ENCODE measurements at places on chromosomes 1 and 21. TPM values are rescaled to one million over a fixed set of nuclear protein-coding genes. Genes with fewer than 3 reads are reported as not detected.

Gene MIA3
- 53.5 TPM for total RNA-seq

Gene GPR3
- 0.16 TPM for total RNA-seq

Gene SEC16B
- 1.9 TPM for total RNA-seq

Gene SPATA1
- 0.66 TPM for total RNA-seq

Gene RHBG
- total RNA-seq, result not detected

Gene SLC5A3
- 4.7 TPM for total RNA-seq

Gene C21orf91
- total RNA-seq, result 10.2 TPM

Gene IL20
- not detected for total RNA-seq

Gene SYT6
- not detected for total RNA-seq

- no peak for DNase-seq
- no peaks in the 10 kb centered on the region for H3K4me1 ChIP-seq
- H3K36me3 ChIP-seq, result no peaks in the 10 kb centered on the region
- H3K27me3 ChIP-seq, result peaks cover 90% of the 10 kb centered on the region
- H3K27ac ChIP-seq, result no peak overlapping the region
- H3K4me3 ChIP-seq, result no peak overlapping the region
Observed at GRCh38 chr21:44699502-44700001, 2.6 kb downstream of the KRTAP10-12 start.

GRCh38 chr21:33640697-33641351 lies 717 bp downstream of the CRYZL1 start:
- H3K36me3 ChIP-seq, result peaks cover 5% of the 10 kb centered on the region
- peak overlapping the region; percentile 98 for H3K27ac ChIP-seq
- no peaks in the 10 kb centered on the region for H3K27me3 ChIP-seq
- H3K4me3 ChIP-seq, result peak overlapping the region; percentile 92
- no peak for DNase-seq

DNA sequence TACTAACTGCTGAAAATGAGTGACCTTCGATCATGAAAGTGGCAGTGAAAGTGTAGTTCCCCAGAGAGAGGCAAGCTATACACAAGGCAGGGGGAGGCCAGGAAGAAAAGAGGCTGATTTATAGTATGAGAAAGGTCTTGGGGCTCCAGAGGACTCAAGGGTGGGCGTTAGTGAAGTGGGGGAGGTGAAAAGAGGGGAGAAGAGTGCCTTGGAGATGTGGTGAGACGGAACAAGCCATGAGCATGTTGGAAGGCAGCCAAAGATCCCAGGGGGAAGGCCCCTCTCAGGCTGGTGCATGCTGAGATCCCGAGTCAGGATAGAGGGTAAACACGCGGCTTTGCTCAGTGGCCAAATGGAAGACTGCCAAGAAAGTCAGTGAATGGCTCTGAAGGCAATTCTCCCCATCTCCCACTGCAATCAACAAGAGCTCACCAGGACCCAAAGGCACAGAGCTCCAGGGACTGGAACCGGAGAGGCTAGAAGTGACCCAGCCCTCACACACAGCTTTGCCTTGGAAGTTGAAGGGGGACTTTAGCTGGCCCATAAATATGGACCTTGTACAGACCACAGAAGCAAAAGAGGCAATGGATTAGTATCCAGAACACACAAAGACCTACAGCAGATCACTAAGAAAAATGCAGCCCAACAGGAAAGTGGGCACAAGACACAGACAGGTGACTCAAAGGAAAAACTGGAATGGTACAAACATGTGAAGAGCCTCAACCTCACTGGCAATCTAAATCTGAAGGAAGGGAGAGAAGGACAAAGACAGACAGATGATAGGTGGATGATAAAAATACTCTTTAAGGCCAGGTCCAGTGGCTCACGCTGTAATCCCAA lies 49.6 kb downstream of the HSF2BP start:
- H3K36me3 ChIP-seq, result no peaks in the 10 kb centered on the region
- DNase-seq, result no peak
- no peak overlapping the region for H3K27ac ChIP-seq
- peaks cover 23% of the 10 kb centered on the region for H3K4me1 ChIP-seq

GRCh38 chr1:20521960-20522861 lies 14.3 kb upstream of the MUL1 start:
- no peak overlapping the region for H3K27ac ChIP-seq
- H3K27me3 ChIP-seq, result peaks cover 21% of the 10 kb centered on the region
- DNase-seq, result peak; percentile 38
- peak overlapping the region; percentile 15 for H3K4me3 ChIP-seq
- peaks cover 3% of the 10 kb centered on the region for H3K4me1 ChIP-seq
- no peaks in the 10 kb centered on the region for H3K36me3 ChIP-seq

- DNase-seq, result no peak
- H3K4me1 ChIP-seq, result peaks cover 35% of the 10 kb centered on the region
- no peaks in the 10 kb centered on the region for H3K36me3 ChIP-seq
- H3K27ac ChIP-seq, result peak overlapping the region; percentile 41
Observed at GRCh38 chr21:37742115-37742514, 174.1 kb downstream of the KCNJ6 start.

- no peaks in the 10 kb centered on the region for H3K4me1 ChIP-seq
- no peak for DNase-seq
- H3K27ac ChIP-seq, result no peak overlapping the region
- H3K4me3 ChIP-seq, result no peak overlapping the region
- no peaks in the 10 kb centered on the region for H3K27me3 ChIP-seq
Observed at GRCh38 chr1:106753066-106753465, 303.4 kb upstream of the PRMT6 start.

- H3K4me3 ChIP-seq, result no peak overlapping the region
- DNase-seq, result no peak
- peaks cover 31% of the 10 kb centered on the region for H3K36me3 ChIP-seq
- no peak overlapping the region for H3K27ac ChIP-seq
Observed at GRCh38 chr21:17784604-17785402, 34.4 kb downstream of the C21orf91 start.

DNA sequence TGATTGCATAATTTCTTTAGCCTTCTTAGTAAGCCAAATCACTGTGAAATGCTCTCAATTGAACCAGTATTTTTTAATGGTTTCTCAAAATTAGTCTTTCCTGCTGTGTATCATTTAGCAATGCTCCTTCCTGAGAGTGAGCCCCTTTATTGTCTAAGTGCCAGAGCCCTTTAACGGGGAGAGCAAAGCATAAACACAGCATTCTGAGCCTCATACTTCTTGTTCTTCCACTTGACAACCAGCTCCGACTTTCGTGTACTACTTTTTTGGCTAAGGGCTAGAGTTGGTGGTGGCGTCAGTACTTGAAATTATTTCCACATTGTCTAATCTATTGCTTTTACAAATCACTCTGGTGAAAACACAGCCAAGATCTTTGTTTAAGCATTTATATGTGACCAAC lies 299.0 kb downstream of the TPR start:
- H3K4me3 ChIP-seq, result no peak overlapping the region
- no peak for DNase-seq
- no peaks in the 10 kb centered on the region for H3K36me3 ChIP-seq

- H3K4me3 ChIP-seq, result peak overlapping the region; percentile 98
- DNase-seq, result no peak
- H3K4me1 ChIP-seq, result peaks cover 83% of the 10 kb centered on the region
Observed at GRCh38 chr1:100354971-100355394, 2.7 kb downstream of the CDC14A start.

DNA sequence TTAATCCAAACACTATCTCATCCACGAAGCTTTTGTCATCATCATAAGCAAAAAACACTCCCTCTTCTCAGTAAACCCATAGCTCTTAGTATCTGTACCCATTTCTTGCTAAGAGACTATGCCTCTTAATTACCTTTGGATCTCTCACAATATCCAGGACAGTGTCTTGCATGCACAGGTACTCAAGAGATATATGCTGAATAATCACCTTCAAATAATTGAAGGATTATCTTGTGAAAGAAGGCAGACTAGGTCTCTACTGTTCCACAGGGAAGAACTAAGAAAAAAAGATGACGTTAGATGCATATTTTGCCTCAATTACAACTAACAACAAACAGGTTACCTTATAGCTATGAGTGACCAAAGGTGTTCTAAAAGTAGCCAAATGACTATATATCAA lies 11.5 kb downstream of the FOXJ3 start:
- no peaks in the 10 kb centered on the region for H3K36me3 ChIP-seq
- H3K27ac ChIP-seq, result no peak overlapping the region
- peaks cover 96% of the 10 kb centered on the region for H3K4me1 ChIP-seq
- H3K27me3 ChIP-seq, result no peaks in the 10 kb centered on the region
- DNase-seq, result no peak

- no peaks in the 10 kb centered on the region for H3K27me3 ChIP-seq
- peak overlapping the region; percentile 32 for H3K4me3 ChIP-seq
- DNase-seq, result peak; percentile 76
Observed at GRCh38 chr1:26744075-26744959, 43.4 kb upstream of the PIGV start.

GRCh38 chr1:232610192-232610901 lies 19.6 kb downstream of the SIPA1L2 start:
- H3K27me3 ChIP-seq, result no peaks in the 10 kb centered on the region
- H3K27ac ChIP-seq, result peak overlapping the region; percentile 49
- no peak overlapping the region for H3K4me3 ChIP-seq
- peaks cover 63% of the 10 kb centered on the region for H3K4me1 ChIP-seq
- DNase-seq, result no peak
- H3K36me3 ChIP-seq, result no peaks in the 10 kb centered on the region

Measured in left ventricle myocardium inferior (tissue), 1 donor.